ENCODE measurements at places on chromosomes 11 and 22. TPM values are rescaled to one million over a fixed set of nuclear protein-coding genes. Genes with fewer than 3 reads are reported as not detected.

GRCh38 chr11:1232883-1233321 is 10.0 kb downstream of the MUC5B start:
- no peak for DNase-seq

UBQLNL gene
- 0.17 TPM for polyA plus RNA-seq

DNA sequence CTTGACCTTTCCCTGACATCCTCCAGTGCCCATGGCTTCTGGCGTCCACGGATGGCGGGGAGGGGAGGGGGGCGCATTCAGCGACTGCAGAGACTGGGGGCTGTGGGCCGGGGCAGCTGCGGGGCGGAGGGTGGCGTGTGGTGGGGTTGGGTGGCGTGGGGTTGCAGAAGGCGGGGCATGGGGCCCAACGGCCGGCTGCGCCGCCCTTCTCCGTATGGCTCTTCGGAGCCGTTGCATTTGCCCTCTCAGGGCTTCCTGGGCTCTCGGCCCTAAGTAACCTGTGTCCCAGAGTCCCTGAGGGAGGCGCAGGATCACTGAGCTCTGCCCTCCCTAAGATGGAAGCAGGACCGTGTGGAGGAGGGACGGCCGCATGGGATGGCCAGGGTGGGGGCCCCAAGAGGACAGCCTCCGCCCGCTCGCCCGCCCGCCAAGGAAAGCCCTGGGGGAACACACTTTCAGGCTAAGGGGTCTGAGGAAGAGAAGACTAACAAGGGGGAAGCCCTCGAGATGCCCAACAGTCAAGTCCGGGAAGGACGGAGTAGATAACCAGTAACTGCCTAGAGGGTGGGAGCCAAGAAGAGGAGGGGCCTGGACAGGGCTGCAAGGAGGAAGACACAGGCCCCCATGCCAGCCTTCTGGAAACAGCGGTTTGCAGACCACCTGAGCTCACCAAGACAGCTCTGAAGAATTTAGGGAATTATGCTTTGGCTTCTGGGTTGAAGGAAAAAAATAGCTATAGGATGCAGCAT is 9.2 kb upstream of the AIFM3 start:
- DNase-seq = no peak

DNA sequence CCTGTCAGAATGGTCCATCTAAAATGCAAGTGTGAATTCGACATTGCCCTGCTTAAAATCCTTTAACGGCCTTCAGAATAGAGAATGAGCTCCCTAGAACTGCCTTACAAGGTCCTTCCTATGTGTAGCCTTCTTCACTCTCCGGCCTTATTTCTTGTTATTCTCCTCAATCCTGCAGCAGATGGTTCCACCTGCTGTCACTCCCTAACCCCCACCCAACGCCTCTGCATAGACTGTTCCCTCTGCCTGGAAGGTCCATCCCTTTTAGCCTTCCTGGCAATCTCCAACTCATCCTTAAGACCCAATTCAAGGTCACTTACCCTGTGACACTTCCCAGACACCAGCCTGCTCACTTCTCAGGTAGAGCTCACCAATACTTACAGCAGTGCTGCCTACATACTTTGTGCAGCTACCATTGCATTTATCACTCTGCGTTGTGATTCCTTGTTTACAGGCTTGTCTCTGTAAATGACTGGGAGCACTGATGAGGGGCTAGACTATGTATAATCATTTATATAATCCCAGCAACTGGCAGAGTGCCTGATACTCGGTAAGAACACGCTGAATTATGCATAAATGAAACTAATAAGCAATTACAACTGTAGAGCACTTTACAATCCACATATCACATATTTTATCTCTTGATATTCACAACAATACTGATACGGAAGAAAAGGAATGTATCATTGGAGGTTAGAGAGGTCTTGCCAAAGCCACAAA is 58.9 kb downstream of the CLPB start:
- no peak for DNase-seq

- no peak for DNase-seq
Observed at GRCh38 chr22:26744892-26745808, 87.8 kb downstream of the MIAT start.

DNA sequence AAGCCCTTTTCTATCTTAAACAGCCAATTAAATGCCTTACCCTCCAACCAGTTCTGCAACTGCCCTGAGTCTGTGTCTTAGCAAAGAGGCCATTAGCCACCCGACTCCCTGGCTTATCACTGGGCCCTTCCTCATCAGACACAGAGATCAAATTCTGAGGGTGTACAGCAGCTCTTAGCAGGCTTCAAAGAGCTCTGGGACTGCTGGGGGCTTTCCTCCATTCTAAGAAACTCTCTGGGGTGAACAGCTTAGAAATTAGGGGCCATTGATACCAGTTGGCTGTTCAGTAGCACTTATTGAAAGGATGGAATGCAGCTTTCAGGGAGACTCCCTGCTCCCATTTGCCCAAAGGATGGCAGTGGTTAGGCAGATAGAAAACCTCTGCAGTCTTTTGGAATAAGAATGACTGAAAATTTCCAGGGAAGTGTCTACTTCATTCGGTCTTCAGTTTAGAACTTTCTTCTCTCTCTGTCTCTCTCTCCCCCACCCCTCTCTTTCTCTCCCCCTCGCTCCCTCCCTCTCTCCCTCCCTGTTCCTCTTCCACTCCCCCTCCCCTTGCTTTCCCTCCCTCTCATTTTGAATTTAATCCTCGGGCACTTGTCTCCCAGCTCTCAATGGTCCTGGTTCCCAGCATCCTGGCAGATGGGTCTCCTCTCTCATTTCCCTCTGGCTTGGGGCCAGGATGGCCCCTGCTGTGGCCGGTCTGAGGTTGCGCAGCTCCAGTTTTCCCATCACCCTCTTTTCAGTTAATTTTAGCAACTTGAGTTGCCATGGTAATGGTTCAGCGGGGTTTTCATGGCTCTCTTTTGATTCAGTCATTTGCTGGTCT is 76.4 kb downstream of the COMMD9 start:
- no peak for DNase-seq

Measured in muscle of back (tissue), 13 donors.